Hematopoietic multipotent progenitor cell treated with erythropoietin and hydrocortisone succinate and interleukin-3 and kit ligand, for 4 days (in vitro differentiated cells): ENCODE measurements at places on chromosomes 11 and 22.

GRCh38 chr22:42745118-42745517, 24.4 kb upstream of the A4GALT start:
- DNase-seq: no peak

DNA sequence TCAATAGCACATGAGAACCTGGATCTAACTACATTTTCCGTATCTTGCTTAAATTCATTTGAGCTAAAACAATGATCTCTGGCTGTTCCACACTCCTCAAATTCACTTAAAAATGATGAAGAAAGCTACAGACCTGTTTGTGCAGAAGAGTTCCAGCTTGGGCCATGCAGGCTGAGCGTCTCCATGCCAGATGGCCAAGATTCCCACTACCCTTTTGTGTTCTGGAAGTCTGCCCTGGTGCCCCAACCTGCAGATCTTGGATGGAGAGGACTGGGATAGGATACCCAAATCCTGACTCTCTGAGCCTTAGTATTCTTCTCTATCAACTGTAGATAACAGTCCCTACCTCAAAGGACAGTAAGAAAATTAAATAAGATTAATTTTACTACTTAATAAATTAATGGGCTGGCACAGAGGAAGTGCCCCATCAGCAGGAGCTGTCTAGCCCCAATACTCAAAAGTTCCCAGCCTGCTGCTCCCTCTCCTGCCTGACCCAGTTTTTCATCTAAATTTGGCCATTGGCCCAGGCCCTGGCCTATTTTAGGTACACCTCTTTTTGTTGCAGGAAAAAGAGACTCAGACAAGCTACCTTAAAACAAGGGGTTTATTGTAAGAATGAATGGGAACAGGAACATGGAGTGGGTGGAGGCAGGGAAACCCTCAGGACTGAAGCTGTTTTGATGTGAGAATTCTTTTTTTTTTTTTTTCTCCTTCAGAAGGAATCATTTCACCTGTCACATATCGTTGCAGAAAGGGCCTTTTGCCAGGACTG, 81.4 kb upstream of the GRK3 start:
- no peak for DNase-seq

DNA sequence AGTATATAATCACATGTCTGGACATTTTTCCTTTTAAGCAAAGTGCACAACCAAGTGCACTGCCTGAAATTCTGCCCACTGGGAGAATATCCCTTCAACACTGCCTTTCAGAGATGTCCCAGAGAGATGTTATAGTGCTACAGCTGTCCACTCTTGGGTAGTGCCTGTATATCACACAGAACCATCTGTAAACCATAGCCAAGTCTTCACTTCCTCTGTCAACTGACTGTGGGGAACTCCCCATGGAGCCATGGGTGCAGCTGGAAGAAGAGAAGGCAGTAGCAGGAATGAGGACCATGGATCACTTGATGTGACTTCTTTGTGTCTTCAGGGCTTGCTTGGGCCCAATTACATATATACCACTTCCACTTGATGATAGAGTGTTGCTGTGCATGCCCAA, 44.6 kb upstream of the LIN7C start:
- peak; percentile 5 for DNase-seq

- no peak for DNase-seq
Measured at GRCh38 chr22:19750507-19751490, 9.8 kb upstream of the TBX1 start.

- peak; percentile 67 for DNase-seq
Measured at GRCh38 chr11:3995949-3996554, 98.5 kb upstream of the RRM1 start.

GRCh38 chr11:27678242-27678641, 22.0 kb downstream of the BDNF start:
- no peak for DNase-seq

DNA sequence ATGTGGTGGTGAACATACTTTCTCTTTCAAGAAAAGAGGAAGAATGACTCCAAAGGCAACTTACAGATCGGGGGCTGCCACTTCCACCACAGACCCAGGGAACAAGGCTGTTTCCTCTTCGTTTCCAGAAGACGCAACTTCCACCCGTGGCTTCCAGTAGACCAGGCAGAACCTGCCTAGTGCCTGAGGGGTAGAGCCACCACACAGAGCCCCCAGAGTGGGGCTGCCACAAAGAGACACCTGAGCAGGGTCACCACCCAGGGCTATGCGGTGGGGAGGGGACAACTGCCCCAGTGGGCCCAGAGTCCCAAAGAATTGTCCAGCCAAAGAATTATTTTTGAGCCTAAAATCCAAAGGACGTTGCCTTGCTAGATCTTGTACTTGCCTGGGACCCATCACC, 16.7 kb upstream of the PHF21B start:
- DNase-seq: peak; percentile 10
